Upper lobe of left lung (tissue), 6 donors: ENCODE measurements at places on chromosomes 3 and 15. TPM values are rescaled to one million over a fixed set of nuclear protein-coding genes. Genes with fewer than 3 reads are reported as not detected.

DNA sequence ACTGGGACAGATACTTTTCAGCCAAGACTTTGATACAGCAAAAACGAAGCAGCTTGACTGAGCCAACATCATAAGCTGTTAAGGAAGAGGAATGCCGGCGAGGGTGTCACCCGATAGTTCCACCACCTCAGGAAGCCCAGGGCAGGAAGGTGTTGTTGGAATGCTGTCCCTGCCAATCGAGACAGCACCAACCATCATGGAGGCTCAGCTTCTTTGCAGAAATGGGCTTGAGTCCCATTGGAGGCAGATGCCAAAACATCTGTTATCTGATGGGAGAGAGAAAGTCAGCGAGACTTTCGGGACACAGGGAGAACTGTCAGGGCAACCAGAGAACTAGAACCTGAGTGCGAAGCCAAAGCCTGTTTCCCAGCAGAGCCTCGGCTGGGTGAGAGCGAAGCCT is 50.7 kb downstream of the CA12 start:
- H3K4me1 ChIP-seq = no peaks in the 10 kb centered on the region
- H3K27ac ChIP-seq = no peak overlapping the region
- no peaks in the 10 kb centered on the region for H3K27me3 ChIP-seq
- no peak overlapping the region for H3K4me3 ChIP-seq

- H3K4me1 ChIP-seq = no peaks in the 10 kb centered on the region
- H3K36me3 ChIP-seq = no peaks in the 10 kb centered on the region
- no peaks in the 10 kb centered on the region for H3K27me3 ChIP-seq
- no peak overlapping the region for H3K27ac ChIP-seq
- no peak for DNase-seq
Observed at GRCh38 chr3:185757176-185757575, 67.7 kb downstream of the IGF2BP2 start.

GRCh38 chr3:71978150-71978721 is 193.3 kb upstream of the PROK2 start:
- no peaks in the 10 kb centered on the region for H3K4me1 ChIP-seq
- DNase-seq = no peak
- H3K27me3 ChIP-seq = no peaks in the 10 kb centered on the region
- no peak overlapping the region for H3K4me3 ChIP-seq
- H3K27ac ChIP-seq = no peak overlapping the region

DNA sequence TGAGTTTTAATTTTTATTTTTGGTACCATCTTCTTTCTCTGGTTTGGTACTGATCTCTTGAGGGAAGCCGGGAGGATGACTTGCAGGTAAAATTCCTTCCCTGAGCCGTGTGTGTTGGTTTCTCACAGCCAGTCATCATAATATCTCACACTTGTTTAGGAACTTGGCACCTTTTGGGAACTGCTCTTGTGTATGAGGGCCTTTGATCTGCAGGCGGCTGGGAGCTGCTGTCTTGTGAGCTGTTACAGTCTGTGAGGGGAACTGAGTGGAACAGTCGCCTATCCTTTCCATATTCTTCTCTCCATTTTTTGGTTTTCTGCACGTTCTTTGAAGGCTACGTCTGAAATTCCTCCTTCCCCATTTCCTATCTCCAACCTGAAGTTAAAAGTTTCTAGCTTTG is 75.2 kb downstream of the CACNA2D3 start:
- DNase-seq = no peak
- no peak overlapping the region for H3K4me3 ChIP-seq
- H3K36me3 ChIP-seq = no peaks in the 10 kb centered on the region
- no peaks in the 10 kb centered on the region for H3K4me1 ChIP-seq
- no peaks in the 10 kb centered on the region for H3K27me3 ChIP-seq

- DNase-seq = no peak
- H3K4me1 ChIP-seq = peaks cover 5% of the 10 kb centered on the region
- H3K36me3 ChIP-seq = no peaks in the 10 kb centered on the region
- no peaks in the 10 kb centered on the region for H3K27me3 ChIP-seq
- no peak overlapping the region for H3K27ac ChIP-seq
- no peak overlapping the region for H3K4me3 ChIP-seq
Observed at GRCh38 chr3:16940769-16941700, 56.3 kb downstream of the PLCL2 start.

Gene ZNF80
- not detected for total RNA-seq

Gene CILP
- total RNA-seq = 1.4 TPM
